Endothelial cell of umbilical vein (primary cell): ENCODE measurements at places on chromosomes 5 and 9. TPM values are rescaled to one million over a fixed set of nuclear protein-coding genes. Genes with fewer than 3 reads are reported as not detected.

- H3K4me1 ChIP-seq, result peaks cover 59% of the 10 kb centered on the region
- H3K36me3 ChIP-seq, result peaks cover 14% of the 10 kb centered on the region
- H3K27ac ChIP-seq, result no peak overlapping the region
- no peak overlapping the region for H3K4me3 ChIP-seq
- no peak for DNase-seq
Measured at GRCh38 chr5:72110394-72111013, 3.2 kb downstream of the MAP1B start.

The NOL6 gene
- 42.3 and 45.1 TPM in 2 replicates for total RNA-seq

The TLX3 gene
- not detected in 2 replicates for total RNA-seq

The LVRN gene
- 0.28 and 0.38 TPM in 2 replicates for total RNA-seq

The ATG12 gene
- total RNA-seq, result 50.3 and 62.0 TPM in 2 replicates
